Fibroblast of gingiva (primary cell): ENCODE measurements at places on chromosomes 16 and 17.
A peak's percentile ranks its signal among the peaks of the same experiment; 100 is the strongest.

DNA sequence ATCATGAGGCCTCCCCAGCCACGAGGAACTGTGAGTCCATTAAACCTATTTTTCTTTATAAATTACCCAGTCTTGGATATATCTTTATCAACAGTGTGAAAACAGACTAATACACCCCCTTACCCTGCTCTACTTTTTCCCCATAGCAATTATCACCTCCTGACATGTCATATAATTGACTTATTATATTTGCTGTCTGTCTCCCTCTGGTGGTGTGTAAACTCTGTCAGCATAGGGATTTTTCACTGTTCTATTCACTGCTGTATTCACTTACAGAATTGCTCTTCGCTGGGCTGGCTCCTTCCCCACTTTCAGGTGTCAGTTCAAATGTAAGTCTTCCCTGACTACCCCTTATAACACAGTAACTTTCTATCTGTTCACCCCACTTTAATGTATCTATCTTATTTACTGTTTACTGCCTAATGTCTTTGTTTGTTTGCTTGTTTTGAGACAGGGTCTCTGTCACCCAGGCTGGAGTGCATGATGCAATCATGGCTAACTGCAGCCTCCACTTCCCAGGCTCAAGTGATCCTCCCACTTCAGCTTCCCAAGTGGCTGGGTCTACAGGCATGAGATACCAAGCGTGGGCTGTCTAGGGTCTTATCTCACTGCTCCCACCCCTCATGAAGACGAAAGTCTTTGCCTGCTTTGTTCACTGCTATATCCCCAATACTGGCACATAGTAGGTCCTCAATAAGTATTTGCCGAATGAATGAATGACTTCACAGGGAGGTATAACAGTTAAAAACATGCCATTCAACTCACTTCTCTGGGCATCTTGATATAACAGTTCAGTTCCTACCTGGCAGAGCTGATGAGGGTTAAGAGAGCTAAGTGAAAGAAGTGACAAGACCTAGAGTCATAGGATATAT lies 52.4 kb upstream of the CDH3 start:
- DNase-seq: no peak

DNA sequence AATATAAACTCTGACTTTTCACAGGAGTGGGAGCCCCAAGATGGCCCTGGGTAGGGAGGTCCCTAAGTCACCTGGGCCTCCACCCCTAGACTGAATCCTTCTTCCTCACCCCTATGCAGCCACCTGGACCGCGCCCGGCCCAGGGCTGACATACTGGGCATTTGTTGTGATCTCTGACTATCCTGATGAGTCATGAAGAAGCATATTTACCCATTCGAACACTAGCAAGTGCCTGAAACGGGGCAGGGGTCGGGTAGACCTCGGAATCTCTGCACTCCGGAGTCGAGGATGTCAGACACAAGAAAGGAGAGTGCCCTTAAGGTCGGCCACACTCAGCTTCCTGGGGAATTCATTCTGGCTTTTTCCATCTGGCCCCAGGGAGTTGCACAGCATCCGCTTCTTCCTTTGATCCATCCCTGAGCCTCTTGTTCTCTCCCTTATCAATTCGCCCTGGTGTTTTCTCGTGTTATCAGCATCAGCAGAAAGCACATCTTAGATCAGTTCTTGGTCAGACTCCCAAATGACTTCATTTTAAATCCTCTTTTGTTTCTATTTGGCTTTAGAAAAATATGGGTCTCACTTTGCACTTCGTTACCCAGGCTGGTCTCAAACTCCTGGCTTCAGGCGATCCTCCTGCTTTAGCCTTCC lies 10.4 kb downstream of the METTL22 start:
- DNase-seq: no peak

DNA sequence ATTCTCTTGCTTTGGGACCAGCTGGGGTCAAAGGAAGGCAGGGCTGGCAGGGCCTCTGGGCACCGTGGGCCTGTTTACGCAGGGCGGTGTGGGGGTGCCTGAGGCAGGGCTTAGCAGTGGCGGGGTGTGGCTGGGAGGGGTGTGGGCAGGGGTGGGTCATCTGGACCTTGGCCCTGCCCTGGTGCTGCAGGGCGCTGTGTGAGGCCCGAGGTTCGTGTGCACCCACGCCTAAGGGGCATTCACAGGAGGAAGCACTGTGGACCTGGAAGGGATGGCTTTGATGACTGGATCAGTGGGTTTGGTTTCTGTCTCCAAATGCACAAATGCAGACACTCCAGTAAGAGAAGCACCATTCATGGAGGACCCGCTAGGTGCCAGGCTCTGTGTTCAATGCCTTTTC lies 37.3 kb downstream of the BCO1 start:
- no peak for DNase-seq

GRCh38 chr17:3641717-3642486 lies 5.3 kb downstream of the CTNS start:
- no peak for DNase-seq

DNA sequence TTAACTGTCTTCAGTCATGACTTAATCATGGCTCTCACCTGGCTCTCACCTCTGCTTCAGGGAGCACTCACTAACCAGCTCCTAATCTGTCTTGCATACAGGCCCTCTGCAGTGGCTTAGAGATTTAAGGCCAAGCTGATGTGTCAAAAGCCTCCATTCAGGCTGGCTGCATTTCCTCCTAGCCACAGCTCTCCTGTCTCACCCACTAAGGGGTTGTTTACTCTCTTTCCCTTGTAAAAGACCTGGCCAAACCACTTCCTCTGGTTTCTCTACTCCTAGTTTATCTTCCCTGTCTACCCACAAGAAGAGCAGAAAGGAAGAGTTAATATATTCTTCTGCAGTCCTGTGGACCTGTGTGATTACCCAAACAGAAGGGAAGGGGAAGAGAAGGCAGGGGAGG lies 9.3 kb upstream of the ASIC2 start:
- DNase-seq: no peak

DNA sequence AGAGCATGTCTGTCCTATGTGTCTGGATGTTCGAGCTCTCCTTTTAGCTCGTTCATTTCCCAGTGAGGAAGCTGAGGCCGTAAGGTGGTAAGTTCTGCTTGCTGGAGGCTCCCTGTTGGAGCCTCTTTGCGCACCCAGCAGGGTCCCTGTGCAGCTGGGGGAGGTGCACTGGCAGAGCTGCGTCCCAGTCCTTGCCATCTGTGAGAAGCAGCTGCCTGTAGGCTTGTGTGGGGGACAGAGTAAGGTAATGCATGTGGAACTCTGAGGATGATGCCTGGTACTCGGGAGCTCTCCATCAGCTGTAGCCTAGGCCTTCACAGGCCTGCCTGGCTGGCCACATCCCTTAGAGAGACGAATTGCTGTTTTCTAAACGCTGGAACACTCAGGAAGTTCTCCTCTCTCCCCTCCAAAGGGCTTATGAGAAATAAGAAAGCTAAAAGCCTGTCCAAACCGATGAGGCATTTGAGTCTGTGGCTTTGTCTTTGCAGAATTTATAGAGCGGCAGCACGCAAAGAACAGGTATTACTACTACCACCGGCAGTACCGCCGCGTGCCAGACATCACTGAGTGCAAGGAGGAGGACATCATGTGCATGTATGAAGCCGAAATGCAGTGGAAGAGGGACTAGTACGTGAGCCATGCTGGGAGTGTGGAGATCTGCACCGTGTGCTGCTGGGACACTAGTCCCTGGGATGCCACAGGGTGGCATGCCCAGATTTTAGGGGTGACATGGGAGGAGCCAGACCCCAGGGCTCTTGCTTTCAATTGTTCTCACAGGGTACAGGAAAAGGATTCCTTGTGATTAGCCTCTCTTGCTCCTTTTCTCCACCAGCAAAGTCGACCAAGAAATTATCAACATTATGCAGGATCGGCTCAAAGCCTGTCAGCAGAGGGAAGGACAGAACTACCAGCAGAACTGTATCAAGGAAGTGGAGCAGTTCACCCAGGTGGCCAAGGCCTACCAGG lies 1.6 kb downstream of the NDUFB10 start:
- peak; percentile 32 for DNase-seq

DNA sequence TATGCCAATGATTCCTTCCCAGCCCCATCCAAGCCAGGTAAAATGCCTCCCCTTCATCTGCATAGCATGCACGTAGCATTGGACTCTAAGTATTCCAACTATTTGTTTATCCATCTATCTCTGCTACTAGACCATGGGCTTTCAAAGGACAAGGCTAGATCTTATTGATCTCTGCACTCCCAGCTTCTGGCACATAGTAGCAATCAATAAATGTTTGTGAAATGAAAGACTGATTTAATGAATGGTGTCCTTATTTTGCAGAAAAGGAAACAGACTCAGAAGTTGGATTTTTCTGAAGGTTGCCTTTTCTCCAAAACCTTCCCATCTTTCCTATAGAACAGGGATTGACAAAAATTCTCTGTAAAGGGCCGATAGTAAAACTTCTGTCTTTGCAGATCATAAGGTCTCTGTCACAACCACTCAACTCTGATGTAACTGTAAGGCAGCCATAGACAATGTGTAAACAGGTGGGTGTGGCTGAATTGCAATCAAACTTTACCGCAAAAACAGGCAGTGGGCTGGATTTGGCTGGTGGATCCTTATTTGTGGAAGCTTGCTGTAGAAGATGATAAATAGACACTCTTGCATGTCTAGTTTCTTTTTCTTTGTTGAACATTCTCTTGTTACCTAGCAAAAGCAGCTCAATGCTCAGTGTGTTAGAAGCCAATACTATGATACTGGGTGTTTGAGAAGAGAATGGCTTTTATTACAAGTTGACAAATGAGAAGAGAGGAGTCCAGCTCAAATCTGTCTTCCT lies 7.6 kb upstream of the CMTR2 start:
- DNase-seq: no peak

DNA sequence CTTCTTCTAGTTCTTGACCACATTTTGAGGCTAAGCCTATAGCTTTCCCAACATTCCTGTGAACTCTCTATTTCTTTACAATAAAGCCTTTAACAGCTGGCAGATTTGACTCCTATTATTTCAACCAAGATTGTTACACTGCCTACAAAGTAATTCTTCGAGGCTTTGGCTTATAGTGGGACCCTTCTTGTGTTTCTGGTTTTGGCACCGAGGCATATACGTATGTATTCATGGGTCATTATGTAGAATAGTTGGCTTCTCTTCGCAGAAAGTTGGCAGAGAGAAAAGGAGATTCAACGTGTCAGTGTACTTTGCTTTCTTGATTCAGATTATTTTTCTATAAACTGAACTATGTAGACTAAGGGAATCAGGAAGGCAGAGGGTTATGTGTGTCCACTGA lies 102.2 kb downstream of the ABCA8 start:
- no peak for DNase-seq

- no peak for DNase-seq
Measured at GRCh38 chr16:86252596-86252995, 257.7 kb upstream of the FOXF1 start.

GRCh38 chr17:79742951-79743476 lies 12.3 kb downstream of the ENPP7 start:
- no peak for DNase-seq

GRCh38 chr17:57750895-57751294 lies 5.8 kb upstream of the CCDC182 start:
- DNase-seq: no peak

DNA sequence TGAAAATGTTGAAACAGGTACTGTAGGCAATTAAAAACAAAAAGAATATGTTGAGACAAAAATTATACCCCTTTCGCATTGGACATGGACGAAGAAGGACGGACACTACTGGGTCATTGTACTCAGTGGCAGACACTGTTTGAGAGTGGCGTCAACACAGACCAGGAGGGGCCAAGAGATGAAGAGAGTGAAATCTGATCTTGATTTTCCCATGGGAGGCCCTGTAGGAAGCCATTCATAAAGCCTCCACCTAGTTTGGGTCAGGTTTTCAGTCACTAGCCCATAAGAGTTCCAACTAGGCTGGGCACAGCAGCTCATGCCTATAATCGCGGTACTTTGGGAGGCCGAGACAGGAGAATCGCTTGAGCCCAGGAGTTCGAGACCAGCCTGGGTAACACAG lies 23.6 kb upstream of the SMURF2 start:
- no peak for DNase-seq

DNA sequence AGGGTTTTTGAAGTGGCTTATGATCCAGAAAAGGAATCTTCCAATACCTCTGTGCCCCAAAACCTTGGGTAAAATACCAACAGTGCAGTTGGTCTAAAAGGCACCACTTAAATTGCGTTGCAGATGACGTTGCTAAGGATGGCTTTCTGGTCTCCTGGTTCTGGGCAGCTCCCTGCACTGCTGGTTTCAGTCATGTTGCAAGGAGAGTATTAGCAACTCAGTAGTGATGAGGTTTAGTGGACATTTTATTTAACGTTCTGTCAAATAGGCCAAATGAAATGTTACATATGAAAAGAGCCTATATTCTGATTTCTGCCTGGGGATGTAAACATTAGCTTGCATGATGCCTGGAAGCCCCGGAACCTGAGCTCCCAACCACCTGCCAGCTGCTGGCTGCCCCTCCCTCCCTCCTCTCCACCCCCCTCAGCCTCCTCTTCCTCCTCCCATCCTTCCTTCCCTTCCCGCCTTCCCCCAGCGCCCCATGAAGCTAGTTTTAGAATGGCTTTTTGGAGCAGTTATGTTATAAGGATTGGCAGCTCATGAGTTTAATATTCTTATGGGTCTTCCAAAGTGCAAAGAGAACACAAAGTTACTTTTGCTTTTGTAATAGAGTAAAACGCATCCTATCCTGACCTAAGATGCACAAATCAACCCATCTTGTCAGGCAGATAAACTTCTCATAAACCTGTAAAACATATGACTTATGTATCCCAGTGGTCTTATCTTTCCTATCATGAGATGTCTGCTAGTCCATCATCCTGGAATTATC lies 20.7 kb downstream of the CD7 start:
- no peak for DNase-seq
